ENCODE measurements at places on chromosomes 13 and 19.

- DNase-seq: no peak
Observed at GRCh38 chr13:49308097-49308875, 60.6 kb downstream of the CDADC1 start.

DNA sequence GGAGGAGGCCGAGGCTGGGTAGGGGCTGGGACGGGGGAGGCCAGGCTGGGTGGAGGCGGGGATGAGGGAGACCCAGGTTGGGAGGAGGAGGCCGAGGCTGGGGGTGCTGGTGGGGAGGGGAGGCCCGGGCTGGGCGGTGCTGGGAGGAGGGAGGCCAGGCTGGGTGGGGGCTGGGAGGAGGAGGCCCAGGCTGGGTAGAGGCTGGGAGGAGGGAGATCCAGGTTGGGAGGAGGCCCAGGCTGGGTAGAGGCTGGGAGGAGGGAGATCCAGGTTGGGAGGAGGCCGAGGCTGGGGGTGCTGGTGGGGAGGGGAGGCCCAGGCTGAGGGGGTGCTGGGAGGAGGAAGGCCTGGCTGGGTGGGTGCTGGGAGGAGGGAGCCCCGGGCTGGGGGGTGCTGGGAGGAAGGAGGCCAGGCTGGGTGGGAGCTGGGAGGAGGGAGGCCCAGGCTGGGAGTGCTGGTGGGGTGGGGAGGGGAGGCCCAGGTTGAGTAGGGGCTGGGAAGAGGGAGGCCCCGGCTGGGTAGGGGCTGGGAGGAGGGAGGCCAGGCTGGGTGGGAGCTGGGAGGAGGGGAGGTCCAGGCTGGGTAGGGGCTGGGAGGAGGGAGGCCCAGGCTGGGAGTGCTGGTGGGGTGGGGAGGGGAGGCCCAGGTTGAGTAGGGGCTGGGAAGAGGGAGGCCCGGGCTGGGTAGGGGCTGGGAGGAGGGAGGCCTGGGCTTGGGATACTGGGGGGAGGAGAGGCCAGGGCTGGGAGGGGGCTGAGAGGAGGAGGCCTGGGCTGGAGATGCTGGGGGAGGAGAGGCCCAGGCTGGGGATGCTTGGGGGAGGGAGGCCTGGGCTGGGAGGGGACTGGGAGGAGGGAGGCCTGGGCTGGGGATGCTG is 10.7 kb downstream of the TPGS1 start:
- no peak for DNase-seq

- peak; percentile 10 for DNase-seq
Observed at GRCh38 chr13:90315061-90315460, 1032.4 kb upstream of the MIR17HG start.

DNA sequence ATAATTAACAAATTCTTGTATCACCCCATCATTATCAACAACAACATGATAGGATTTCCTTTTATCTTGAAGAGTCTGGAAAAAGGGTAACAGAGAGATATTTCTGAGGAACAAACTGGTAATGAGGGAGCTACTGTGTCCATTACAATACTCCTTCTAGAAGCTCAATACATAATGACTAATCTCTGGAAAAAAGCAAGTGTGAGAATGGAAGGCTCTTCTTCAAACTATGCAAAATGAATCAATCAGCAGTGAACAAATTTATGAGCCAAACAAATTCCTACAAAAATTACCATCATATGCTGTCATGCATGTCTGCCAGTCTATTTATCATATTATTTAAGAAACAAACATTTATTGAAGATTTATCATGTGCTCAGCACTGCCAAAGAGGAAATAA is 30.0 kb upstream of the USPL1 start:
- no peak for DNase-seq
